ENCODE measurements at places on chromosomes 7 and 10.

DNA sequence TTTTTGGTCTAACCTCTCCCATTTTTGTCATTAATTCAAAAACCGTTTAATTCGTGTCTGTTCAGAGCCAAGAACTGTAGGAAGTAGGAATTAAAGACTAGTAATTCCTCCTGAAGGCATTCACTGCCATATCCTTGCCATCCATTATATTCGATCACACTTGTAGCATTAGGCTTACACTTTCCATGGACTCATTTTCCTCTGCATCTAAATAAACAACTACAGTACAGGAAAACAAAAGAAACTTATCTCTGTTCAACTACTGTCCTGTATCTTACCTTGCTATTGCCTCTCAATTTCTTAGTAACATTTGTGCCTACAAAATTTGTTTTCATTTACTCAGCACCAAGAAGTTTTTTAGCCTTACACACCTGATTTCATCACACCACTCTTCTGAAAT lies 111.6 kb upstream of the SEMA3C start:
- DNase-seq: no peak

DNA sequence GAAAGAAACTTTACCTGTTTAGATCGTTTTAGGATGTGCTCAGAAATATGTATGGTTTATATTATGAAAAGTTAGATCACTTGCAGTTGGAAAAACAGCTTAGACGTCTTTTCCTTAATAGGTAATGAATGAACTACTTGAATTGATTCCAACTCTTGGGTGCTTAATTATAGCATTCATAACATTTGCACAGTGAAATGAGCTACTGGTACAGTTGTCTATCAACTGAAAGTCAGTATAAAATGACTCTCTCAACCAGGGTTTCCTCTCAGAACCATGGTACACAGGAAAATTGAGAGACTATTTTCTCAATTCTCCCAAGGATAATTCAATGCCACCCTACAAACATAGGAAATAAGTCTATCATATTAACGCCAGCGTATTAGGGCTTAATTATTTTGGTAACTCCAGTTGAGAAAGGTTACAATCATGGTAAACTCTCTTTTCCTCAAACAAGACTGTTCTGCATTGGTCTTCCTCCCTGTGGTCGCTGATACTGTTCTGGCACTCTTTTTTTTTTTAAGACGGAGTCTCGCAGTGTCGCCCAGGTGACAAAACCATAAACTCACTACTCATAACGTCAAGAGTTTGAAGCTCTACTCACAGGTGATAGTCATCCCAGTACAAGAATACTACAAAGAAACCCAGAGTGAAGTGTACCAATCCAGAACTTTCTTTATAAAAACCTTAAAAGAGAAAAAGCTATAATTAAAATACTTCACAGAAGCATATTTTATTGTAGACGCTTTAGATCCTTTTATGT lies 2.0 kb downstream of the ANLN start:
- peak; percentile 73 for DNase-seq

DNA sequence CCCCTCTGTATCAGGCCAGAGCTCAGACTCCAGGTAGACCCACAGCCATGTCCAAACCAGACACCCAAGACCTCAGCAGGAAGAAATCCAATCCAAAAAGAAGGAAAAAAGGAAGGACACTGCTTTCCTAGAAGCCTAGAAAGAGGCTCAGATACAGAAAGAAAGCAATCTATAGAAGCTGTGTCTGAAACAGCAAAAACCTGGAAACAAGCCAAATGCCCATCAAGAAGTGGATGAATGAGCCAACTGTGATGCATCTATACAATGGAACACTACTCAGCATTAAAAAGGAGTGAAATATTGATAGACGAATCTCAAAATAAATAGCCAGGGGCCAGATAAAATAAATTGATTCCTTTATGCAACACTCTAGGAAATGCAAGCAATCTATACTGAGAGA lies 31.6 kb downstream of the GRB10 start:
- no peak for DNase-seq

DNA sequence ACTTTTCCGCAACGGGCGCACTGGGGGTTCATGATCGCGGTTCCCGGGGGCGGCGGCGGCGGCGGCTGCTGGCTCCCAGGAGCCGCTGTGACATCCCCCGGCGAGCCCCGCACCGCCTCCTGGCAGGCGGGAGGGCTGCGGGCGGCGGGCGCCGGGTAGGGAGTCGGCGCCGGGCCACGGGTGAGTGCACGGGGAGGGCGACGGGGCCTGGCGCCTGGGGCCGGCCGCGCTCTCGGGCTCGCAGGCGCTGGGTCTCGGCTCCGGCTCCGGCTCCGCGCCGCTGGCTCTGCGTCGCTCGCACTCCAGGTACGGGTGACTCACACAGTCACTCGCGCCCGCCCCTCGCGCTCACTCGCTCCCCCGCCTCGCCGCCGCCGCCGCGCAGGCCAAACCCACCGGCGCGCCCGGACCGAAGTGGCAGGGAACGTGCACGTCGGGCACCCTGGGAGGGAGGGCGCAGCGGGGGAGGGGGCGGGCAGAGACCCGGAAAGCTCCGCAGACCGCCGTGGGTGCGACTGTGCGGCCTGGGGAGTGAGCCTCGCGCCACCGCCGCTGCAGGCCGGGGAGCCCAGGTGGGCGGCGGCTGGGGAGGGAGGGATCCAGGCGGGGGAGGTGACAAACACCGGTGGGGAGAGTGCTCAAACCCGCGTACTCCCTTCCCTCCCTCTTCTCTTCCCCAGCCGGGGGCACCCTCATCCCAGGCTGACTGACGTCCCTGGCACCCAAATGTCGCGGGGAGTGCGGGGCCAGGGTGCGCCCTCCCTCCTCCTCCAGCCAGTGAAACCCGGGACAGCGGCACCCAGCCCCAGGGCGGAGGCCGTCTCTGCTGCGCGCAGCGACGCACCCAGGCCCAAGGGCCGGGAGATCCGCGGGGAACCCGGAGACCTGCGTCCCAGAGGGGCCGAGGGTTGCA lies 276.9 kb upstream of the NEBL start:
- peak; percentile 82 for DNase-seq

- no peak for DNase-seq
Observed at GRCh38 chr7:125847692-125848091, 918.1 kb upstream of the POT1 start.

GRCh38 chr7:35448486-35448885 lies 194.6 kb upstream of the TBX20 start:
- no peak for DNase-seq

DNA sequence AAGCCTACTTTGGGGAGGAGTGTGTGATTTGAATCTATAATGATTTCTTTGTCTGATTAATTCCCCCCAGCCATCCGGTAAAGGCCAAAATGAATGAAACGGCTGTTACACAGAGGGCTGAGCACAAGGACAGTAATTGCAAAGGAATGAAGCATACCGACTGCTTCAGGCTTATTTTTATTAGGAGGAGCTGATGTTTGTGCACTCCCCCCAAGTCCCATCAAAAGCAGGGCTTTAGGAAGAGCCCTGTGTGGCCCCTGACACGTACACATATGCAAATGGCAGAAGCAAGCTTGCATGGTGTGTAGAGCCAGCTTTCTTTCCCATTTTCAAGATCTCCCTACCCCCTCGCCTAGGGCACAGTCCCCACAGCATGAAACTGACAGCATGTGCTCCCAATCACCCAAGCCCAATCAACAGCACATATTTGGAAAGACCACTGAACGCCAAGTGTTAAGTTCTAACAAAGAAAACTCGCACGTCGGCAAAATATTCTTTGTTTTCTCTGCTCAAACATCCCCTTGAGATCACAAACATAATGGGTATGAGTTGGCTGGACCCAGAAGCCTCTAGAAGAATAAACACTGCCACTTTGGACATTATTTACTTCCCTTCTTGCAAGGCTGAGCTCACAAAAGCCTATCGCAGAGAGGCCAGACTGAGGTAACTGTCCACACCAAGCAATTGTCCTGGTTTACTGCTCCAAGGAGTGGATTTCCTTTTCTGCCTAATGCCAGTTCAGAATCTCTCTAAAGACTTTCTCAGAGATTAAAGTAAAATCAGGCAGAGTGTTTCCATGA lies 143.0 kb downstream of the CUBN start:
- DNase-seq: no peak

DNA sequence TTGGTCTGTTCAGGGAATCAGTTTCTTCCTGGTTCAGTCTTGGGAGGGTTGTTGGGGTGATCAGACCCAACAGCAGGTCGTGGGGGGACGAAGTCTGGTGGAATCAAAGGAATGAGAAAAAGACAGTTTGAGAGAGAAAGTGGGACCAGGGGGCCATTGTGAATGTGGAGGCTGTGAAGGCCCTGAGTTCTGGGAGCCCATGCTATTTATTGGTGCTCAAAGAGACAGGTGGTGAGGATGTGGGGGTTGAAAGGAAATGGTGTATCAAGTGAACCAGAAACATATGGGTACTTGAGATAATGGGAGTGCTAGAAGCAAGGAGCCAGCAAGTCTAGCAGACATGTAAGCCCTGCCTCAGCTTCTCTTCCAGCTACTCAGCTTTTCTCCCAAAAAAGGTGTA lies 84.1 kb downstream of the CCSER2 start:
- no peak for DNase-seq

DNA sequence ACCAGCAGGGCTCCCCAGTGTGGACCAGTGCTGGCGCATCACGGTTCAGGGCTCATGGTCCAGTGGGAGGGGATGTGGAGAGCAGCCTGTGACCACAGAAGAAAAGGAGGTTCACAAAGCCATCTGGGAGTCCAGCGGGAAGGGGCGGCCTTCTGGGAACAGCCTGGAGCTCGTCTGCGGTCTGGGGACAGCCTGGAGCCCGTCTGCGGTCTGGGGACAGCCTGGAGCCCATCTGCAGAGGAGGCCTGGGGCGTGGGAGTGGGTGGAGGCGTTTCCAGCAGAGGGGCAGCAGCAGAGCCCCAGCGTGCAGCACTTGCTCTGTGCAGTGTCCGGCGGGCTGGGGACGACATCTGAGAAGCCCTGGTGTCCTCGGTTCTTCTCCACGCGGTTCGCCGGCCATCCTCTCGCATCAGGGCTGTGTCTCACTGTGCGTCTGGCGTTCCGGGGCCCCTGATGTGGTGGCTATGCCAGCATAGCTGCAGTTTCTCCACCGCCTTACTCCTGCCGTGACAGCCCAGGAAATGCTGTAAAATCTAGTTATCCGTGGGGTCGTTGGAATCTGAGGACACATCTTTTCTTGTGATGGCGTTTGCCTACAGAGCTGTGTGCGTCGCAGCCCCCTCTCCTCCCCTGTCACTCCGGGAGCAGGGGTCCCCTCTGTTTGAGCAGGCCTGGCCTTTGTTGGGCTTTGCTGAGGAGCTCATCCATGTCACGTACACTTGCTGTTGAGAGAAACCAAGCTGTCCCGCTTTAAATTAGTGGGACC lies 104.6 kb downstream of the INPP5A start:
- DNase-seq: no peak

DNA sequence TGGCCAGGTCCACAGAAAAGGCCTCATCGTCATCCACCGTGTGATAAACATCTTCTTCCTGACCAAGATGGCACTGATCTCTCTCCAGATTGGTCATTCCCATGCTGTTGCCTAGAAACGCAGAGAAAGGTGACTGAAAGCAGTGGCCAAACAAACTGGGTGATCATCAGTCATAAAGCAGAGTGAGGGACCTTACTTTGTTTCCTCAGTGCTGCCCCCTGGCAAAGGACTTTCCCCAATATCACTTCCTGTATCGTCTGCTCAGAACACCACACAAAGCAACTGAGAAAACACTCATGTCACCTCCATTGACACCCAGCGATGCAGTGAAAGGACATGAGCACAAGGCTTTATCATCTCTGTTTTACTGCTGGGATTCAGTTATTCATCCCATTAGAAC lies 40.0 kb upstream of the TM9SF3 start:
- no peak for DNase-seq

GRCh38 chr10:19579761-19580545 lies 236.3 kb upstream of the PLXDC2 start:
- DNase-seq: no peak

- DNase-seq: no peak
Observed at GRCh38 chr10:126597211-126597610, 73.3 kb downstream of the C10orf90 start.

- no peak for DNase-seq
Observed at GRCh38 chr7:29976673-29977415, 12.8 kb downstream of the SCRN1 start.

- DNase-seq: no peak
Observed at GRCh38 chr10:62266147-62266546, 2.5 kb downstream of the RTKN2 start.

GRCh38 chr10:32140403-32140802 lies 84.2 kb upstream of the KIF5B start:
- no peak for DNase-seq

DNA sequence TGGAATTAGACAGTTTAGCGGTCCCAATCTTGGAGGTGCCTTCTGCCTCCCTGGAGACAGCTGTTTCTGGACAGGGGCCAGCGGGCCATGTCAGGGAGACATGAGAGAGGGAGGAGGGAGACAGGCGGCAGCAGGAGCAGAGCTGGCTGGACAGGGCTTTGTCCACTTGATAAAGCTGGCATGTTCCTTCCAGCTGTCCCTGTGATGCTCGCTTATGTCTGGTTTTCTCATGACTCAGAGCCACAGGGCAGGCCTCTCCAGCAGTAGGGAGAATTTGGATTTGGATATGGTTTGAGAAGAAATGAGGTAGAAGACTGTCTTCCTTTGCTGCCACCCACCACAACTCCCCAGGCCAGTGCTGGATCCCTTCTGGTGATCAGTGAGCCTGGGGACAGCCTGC lies 51.7 kb upstream of the SORCS3 start:
- no peak for DNase-seq

DNA sequence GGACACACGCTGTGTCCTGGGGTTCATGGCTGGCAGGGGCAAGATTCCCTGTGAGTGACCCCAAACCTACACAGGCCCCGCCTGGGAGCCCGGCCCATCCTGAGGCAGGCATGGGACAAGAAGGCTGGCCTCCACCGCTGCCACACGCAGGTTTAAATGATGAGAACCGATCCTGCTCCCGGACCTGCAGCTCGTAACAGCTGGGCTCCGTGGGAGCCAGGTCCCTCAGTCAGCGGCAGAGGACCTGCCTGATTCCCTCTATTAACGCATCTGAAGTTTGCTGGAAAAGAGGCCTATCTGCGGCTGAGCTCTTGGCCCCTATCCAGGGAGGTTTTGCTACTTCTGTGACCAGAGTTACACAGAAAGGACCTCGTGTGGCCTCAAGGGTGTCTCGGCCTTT lies 112.3 kb downstream of the VIPR2 start:
- DNase-seq: no peak

- no peak for DNase-seq
Observed at GRCh38 chr10:123788981-123789380, 102.6 kb downstream of the CPXM2 start.

GRCh38 chr10:49509771-49510303 lies 29.1 kb downstream of the ERCC6 start:
- no peak for DNase-seq

GRCh38 chr10:63257778-63258177 lies 124.7 kb downstream of the NRBF2 start:
- DNase-seq: no peak

All from SW480 (cell line).